ENCODE measurements at places on chromosomes 2 and 18.
A peak's percentile ranks its signal among the peaks of the same experiment; 100 is the strongest.

GRCh38 chr2:180577567-180577966 is 402.8 kb upstream of the UBE2E3 start:
- DNase-seq, result peak; percentile 31

GRCh38 chr2:159606287-159606686 is 10.1 kb downstream of the BAZ2B start:
- no peak for DNase-seq

- DNase-seq, result no peak
Measured at GRCh38 chr2:24558781-24559472, 67.9 kb downstream of the NCOA1 start.

- DNase-seq, result no peak
Measured at GRCh38 chr2:66445925-66446871, 11.3 kb downstream of the MEIS1 start.

- DNase-seq, result no peak
Measured at GRCh38 chr2:101190747-101191516, 39.8 kb upstream of the TBC1D8 start.

DNA sequence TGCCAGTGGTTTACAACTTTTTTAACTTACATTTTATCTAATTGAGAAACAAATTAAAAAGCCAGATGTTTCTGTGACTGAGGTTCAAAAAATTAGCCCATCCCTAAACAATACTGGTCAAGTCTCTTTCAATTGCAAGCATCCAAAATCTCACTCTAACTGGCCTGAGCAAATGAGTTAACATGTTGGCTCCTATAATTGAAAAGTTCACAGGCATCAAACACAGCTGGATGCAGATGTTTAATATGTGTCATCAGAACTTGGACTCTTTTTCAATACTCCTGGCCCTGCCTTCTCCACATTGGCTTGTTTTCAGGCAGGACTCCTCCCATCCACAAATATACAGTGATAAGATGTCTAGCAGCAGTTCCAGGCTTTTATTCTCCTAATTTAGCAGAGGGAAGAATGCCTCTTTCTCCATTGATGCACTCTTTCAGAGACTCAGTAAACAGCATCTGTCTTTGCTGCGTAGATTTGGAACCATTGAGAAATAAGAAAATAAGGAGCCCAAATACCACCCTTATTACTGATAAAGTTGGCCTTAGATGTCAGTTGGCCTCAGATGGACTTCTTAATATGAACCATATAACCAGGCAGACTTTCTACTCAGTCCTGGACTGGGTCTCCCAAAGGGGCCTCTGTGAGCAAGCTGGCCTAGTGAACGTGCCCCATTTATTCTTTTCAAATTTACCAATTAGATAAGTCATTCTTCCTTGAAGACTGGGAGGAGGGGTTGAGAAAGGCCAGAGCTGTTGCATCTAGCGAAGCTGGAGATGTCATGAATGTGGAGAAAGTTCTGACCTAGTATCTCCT is 30.4 kb upstream of the FN1 start:
- no peak for DNase-seq

- no peak for DNase-seq
Measured at GRCh38 chr2:71666094-71666474, 212.7 kb downstream of the DYSF start.

DNA sequence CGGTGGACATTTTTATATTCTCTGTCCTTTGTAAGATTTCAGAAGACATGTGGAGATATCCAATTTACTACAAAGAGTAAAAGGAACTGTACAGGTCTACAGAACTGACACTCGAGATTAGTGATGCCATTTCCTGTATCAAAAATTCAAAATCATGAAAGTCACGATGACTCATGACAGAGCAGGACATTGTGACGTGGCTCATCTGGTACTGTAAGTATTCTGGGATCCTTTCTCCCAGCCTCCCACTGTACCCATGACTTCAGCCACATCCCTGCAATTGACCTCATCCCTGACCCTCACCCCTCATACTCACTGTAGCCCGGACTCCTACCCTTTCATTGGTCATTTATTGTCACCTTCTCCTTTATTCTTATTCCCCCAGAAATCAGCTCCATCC is 736.5 kb downstream of the EPHA4 start:
- no peak for DNase-seq

DNA sequence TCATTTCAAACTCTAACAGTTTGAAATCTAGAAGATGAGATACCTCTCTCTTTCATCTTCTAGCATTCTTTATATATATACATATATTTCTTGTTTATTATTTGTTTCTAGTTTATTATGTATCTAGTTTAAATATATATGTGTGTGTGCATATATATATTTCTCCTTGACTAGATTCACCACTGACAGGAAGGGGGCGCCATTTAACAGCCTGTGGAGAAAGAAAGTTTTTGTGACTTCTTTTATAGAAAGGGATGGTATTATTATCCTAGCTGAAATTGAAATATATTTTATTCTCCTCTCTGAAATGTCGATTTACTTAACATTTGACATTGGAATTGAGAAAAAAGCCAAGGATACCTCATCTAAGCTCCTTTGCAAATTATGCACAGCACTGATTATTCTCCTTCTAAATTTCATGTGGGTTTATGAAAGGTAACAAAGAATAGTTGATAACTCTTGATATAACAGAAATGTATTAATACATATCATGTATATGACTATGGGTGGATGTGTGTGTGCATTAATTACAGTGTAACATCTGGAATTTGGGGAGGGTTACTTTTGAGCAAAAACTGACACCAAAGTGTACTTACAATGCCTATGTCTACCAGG is 160.7 kb upstream of the NT5C1B start:
- peak; percentile 53 for DNase-seq

GRCh38 chr2:85988914-85989270 is 100.1 kb upstream of the ST3GAL5 start:
- DNase-seq, result no peak

GRCh38 chr2:115084446-115084845 is 642.0 kb downstream of the DPP10 start:
- DNase-seq, result no peak

DNA sequence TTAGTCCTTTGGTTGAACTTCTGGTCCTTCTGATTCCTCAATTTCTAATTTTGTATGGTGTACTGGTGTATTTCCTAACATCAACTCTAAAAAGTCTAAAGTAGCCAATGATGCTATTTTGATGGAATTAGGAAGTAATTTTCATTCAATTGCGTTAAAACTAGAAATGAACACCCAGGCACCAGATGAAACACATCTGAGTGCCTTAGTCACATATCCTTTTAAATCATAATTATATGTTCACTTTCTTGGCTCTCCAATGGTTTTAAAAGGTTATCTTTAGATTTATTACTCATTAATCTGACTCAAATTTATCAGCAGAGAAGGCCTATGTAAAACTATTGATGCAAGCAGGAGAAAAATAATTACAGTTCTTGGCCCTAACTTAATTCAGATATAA is 119.7 kb downstream of the GAREM1 start:
- DNase-seq, result no peak

DNA sequence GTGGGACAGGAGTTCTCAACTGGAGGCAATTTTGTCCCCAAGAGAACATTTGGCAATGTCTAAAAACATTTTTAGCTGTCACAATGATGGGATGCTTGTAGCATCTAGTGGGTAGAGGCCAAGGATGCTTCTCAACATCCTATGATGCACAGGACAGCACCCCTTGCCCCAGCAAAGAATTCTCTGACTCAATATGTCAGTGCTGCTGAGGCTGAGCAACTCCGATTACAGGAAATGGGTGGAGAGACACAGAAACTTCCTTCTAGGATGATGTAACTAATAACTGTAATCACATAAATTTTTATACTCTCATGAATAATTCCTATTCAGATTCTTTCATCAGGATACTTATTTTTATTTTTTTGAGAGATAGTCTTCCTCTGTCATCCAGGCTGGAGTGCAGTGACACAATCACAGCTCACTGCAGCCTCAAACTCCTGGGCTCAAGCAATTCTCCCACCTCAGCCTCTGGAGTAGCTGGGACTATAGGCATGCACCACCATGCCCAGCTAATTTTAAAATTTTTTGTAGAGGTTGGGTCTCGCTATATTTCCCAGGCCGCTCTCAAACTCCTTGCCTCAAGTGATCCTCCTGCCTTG is 120.3 kb upstream of the ACAA2 start:
- no peak for DNase-seq

DNA sequence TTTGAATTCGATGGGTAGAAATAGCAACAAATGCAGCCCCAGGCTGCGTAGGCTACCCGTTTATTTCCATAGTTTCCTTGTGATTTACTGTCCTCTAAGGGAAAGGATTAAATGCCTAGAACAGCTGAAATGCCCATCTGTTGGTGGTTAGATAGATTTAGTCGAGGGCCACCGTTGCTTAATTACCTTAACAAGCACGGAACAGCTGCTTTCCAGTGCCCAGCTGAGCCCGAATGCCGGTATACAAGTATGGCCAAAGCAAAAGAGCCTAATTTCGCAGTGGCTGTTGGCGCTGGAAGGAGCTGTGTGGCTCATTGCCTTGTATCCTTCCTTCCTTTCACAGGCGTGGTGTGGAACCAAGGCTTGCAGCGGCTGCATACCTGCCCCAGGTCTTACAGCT is 109.1 kb downstream of the CABLES1 start:
- DNase-seq, result peak; percentile 65

- DNase-seq, result no peak
Measured at GRCh38 chr2:163428187-163428586, 307.6 kb downstream of the FIGN start.

DNA sequence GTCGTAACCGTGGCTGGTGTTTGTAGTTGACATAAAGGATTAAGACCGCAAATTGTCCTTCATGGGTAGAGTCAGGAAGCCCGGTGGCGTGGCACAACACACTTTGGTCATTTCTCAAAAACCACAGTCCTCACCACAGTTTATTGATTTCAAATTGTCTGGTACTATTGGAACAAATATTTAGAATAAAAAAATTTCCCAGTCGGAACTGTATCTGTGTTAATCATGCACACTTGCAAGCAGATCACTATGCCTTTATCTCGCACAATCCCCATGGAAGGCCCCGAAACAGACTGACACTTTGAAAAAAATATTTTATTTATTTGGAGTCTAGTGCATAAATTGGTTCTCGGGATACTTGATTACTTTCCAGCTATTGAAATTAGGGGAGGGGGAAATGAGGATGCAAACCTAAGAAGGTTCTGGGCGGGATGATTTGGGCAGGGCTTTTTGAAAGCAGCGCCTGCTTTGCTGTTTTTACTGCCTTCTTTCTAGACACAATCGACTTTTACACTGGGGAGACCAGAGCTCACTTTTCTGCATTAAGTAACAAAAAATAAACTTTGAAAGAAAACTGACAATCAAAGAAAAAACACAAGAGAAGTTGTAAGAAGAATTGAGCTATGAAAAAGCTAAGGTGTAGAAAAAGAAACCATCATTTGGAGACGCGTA is 15.4 kb upstream of the HOXD1 start:
- DNase-seq, result no peak

DNA sequence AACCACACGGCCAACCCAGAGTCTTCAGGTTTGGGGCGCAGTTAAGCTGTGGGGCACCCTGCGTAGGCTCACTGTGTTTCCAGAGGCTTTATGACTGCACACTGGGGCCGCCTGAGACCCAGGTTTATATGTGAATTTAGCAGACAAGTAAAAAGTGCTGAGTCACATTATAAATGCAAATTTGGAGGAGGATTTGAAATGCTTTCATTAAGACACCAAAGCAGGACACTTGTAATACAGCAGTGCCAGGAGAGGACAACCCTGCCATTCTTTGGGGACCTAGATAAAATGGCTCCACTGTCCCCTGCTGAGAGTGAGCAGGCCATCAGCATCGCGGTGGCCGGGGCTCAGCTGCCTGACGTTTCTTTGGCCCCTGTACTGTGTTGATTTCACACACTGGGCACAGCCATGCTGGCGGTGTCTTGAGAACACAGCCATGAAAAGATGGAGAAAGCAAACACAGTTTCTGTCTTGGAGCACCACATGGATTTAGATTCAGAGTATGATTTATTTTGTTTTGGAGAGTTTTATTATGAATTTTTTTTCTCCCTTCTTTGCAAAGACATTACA is 10.2 kb downstream of the ACKR3 start:
- no peak for DNase-seq

GRCh38 chr2:26504002-26504401 is 26.1 kb upstream of the OTOF start:
- no peak for DNase-seq

- no peak for DNase-seq
Measured at GRCh38 chr2:57443973-57444521, 602.6 kb upstream of the VRK2 start.

GRCh38 chr2:201858281-201859184 is 52.2 kb downstream of the CDK15 start:
- DNase-seq, result no peak

GRCh38 chr18:47752796-47753645 is 177.4 kb downstream of the SMAD2 start:
- DNase-seq, result no peak

DNA sequence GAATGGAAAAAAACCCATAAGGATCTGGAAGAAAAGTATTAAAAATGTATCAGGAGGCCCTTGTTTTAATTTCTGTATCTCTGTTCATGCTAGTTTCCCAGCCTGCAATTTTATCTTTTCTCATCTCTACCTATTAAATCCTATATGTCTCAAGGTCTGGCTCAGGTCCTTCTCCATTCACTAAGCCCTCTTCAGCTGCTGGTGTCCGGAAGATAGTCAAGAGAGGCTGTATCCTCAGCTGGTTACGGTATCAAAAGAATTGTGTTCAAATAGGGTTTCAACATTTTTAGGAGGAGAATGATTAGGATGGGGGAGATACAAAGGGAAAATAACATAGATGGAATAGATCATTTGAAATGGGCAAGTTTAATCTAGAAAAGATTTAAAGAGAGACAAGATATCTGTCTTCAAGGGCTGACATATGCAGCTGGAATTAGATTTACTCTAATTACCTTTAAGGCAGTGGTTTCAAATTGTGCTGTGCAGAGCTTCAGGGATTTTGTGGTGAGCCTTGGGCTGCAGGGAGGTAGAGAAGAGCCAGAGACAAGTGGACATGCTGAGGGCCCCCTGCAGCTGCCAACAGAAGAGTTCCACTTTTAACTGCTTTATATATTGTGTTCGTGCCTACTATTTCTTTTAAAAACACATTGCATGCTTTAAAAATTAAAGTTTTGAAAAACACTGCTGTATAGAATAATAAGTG is 24.1 kb downstream of the GREB1L start:
- no peak for DNase-seq

DNA sequence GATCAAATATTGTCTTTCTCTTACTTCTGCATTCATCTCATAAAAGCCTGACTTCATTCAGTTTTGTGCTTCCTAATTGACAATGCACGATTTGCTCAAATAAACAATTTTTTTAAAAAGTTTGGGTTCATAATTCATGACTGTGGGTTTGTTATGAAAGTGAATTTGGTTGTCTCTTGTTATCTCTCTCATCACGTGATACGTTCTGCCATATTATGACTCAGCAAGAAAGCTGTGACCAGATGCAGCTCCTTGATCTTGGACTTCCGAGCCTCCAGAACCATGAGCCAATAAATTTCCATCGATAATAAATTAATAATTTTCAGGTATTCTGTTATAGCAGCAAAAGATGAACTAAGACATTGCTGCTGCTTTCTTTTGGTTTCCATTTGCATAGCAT is 156.5 kb upstream of the LRATD1 start:
- DNase-seq, result no peak

DNA sequence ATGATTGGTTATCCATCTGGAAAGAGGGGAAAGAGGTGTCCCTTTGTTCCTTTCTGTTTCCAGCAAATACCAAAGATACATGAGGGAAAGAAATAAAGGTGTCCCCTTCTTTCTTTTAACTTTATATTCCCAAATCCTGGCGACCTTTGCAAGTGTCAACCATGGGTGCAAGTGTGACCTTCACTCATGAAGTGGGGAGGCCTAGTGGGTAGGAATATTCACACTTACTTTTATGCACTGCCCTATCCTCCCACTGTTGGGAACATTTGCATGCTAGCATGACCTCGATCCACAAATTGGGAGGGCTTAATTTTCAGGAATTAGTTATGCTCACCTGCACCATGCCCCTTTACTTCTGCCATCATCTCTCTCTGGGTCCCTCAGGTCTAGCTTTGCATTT is 70.2 kb upstream of the ZNF804A start:
- DNase-seq, result no peak
